ENCODE measurements at places on chromosomes 5 and 9.

DNA sequence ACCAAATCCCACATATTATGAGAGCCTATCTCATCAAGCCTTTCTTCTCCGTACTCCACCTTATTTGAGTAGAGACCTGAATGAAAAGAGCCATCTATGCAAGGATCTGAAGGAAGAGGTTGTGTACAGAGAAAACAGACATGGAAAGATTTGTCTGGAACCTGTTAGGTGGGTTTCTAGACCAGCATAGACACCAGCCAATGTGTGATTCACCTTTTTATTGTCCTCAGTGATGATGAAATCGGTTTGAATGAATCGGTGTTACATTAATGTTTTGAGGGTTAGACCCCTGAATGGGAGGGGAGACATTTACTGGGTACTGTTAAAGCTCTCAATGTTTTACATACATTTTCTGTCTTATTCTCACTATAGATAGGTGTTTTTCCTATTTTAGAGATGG is 223.6 kb downstream of the NMUR2 start:
- no peak for DNase-seq

DNA sequence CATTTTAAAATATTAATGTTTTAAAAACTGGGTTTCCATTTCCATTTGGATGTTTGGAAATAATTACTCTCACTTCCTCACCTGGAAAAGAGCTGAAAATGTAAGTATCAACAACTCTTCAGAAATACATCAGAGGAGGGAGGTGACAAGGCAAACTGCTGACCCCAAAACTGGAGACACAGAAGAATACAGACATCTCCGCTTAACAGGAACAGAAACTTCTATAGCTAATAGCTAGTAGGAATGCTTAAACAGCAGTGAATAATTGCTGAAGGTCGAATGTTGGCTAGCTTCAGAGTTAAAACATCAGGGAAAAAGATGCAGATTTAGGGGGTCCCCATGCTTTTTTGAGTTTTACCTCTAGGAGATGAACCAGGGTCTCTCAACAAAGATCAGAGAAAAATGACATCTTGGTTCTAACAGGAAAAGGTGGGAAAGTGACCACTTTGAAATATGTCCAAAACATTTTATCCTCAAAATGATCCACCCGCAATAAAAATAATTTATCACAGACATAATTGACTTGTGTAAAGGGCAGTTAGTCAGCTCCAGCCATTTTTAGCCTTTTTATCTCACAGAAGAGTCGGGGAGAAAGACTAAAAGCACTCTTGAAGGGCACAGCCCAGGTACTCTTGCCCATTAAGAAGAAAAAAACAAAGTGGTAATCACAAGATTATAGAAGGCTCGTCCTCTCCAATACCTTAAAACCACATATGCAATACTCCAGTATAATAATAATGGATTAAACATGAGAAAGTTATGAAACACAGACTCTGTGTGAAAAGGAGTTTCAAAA is 1474.9 kb downstream of the EFNA5 start:
- no peak for DNase-seq

GRCh38 chr5:127423173-127423798 is 94.2 kb upstream of the PRRC1 start:
- no peak for DNase-seq

DNA sequence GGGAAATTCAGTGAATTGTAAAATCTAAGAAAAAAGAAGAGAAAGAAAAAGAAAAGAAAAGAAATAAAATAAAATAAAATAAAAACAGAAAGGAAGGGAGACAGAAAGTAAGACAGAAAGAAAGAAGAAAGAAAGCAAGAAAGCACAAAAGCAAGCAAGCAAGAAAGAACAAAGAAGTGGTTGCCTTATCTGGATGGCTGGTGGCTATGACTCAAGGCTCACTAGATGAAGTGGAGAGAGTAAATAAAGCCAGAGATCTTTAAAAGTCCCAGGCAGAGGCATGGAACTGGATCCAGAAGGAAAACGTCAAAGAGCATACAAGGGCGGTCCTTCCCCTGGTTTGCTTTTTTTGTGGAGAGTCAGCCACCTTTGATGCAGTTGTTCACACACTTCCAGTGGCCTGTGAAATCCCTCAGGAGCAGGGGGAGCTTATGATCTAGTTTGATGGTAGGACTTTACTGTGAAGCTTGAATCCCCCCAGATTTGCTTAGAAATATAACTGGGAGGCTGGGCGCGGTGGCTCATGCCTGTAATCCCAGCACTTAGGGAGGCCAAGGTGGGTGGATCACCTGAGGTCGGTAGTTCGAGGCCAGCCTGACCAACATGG is 176.7 kb upstream of the HMHB1 start:
- no peak for DNase-seq

DNA sequence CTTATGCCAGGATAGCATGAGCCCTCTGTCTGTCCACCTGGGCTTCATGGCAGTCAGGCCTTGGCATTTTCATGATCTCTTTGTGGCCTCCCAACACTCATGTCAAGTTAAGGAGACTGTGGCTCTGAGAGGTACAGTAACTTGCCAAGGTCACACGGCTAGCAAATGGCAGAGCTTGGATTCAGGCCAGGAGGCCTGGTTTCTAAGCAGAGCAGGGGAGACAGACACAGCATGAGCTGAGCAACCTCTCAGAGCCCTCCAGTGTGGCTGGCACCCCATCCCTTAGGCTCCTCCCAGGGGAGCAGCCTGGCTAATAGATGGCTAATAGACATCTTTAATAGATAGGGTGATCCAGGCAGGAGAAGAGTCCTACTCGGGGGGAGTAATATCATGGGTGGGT is 4.1 kb downstream of the SYNPO start:
- no peak for DNase-seq
